ENCODE measurements at places on chromosomes 3 and 15. TPM values are rescaled to one million over a fixed set of nuclear protein-coding genes. Genes with fewer than 3 reads are reported as not detected.

- ATAC-seq: peak; percentile 85
Measured at GRCh38 chr3:118884748-118885206, 149.9 kb downstream of the IGSF11 start.

- no peak for ATAC-seq
Measured at GRCh38 chr3:127121885-127122284, 71.0 kb upstream of the PRR23E start.

GRCh38 chr15:56484287-56484686 lies 19.4 kb upstream of the MNS1 start:
- ATAC-seq: no peak

Gene BCL2A1
- total RNA-seq: not detected

- ATAC-seq: no peak
Measured at GRCh38 chr3:53809764-53810400, 36.3 kb downstream of the CHDH start.

GRCh38 chr15:52406601-52407000 lies 111.0 kb upstream of the MYO5C start:
- ATAC-seq: no peak

DNA sequence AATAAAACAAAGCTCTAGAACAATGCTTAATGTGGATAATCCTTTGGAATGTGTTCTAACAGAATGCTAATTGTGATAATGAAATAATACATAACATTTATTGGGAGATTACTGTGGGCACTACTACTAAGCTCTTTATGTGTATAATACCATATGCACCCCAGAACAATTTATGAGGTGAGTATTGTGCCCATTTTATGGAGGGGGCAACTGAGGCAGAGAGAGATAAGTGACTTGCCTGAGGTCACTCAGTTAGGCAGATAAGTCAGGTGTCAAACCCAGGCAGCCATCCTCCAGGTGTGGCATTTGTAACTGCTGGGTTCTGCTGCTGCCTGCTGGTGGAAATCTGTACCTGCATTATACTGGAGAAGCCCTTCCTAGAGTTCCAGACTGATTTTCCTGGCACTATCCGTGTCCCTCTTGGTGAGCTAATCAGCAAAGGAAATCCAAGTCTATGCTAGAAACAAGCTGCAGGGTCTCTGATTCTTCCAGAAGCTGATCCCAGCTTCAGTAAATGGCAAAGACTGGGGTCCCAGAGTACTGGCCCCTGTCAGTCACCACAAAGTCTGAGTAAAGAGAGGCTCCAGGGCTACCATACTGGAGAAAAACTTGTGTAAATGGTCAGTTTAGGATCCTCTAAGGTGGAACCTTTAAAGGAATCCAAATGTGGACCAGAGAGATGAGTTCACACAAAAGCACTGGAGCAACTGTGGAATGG lies 22.6 kb upstream of the RBP1 start:
- ATAC-seq: peak; percentile 70

- ATAC-seq: no peak
Measured at GRCh38 chr3:47117807-47118364, 46.0 kb downstream of the SETD2 start.

Gene CCR1
- total RNA-seq: 0.52 TPM

Gene CADPS
- total RNA-seq: 0.08 TPM

DNA sequence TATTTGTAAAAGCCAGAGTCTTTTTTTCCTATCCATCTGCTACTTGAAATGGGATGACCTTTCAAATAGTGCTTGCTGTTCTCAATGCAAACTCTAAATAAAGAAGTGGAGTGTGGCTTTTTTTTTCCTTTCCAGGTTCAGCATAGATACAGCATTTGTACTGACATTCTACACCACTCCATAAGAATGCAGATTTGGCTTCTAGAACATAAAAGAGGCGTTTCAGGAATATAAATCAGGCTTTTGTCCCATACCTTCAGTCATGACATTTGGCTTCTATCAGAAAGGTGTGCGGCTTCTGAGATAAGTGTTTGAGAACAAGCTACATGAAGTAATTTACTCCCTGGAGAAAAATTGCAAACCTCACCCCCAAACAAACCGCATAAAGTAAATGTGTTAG lies 553.1 kb downstream of the FHIT start:
- no peak for ATAC-seq

GRCh38 chr3:8629151-8630021 lies 15.2 kb downstream of the SSUH2 start:
- peak; percentile 96 for ATAC-seq

DNA sequence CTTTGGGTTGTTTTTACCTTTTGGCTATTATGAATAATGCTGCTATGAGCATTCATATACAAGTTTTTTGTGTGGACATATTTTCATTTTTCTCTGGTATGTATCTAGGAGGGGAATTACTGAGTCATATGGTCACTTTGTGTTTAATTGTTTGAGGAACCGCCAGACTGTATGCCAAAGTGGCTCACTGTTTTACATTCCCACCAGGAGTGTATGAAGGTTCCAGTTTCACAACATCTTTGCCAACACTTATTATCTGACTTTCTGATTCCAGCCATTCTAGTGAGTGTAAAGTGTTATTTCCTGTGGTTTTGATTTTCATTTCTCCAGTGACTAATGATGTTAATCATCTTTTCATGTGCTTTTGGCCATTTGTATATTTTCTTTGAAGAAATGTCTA lies 51.8 kb downstream of the CMTM7 start:
- no peak for ATAC-seq

DNA sequence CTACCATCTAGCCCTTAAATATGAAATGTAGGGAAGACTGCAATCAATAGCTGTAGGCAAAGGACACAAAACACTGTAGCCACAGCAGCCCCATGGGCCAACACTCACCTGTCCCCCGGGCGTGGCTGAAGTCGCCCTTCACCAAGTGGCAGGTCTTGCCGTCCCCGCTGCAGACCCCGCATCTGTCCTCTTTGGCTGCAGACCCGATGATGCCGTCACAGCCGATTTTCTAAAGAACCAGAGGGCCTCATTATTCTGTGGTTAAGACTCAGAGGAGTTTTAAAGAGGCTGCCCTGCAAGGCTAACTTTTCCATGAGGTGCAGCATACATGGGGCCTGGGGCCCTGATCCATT lies 245.6 kb downstream of the ADAMTS17 start:
- ATAC-seq: no peak

Gene RPP25
- total RNA-seq: 4.0 TPM

DNA sequence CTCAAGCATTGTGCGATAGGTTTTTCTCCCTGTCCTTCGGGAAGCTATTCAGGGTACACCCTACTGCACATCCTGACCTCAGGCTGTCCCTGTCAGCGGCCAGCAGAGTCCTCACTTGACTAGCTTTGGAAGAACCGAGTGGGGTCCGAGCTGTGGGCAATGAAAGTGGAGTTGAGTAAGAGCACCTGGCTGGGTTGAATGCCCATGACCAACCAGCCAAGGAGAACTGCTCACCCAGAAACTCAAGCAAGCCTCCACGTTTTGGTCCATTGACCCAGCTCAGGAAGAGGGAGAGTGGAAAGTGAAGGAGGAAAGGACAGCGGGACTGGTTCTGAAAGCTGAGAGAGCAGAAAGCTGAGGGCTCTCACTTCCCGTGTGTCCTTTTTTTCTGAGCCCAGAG lies 36.0 kb upstream of the HDGFL3 start:
- ATAC-seq: no peak

Gene RCCD1
- 8.8 TPM for total RNA-seq

DNA sequence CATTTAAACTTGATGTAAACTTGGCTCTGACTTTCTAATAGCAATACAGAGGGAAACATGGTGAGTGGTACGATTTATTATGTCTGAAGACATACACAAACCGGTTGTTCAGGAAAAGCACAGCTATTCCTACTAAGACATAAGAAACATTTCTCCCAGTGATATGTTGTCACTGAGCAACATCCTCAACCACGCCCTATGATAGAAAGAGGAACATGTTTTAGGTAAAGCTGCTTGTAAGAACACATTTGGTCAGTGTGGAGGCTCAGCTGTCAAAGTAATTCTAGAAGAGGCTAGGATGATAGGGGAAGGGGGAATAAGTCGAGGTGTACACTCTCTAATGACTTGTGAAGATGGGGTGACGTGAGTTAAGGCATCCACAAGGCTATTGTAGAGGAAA lies 42.7 kb upstream of the B3GNT5 start:
- peak; percentile 88 for ATAC-seq

- ATAC-seq: no peak
Measured at GRCh38 chr15:63722204-63722808, 111.4 kb downstream of the HERC1 start.

- ATAC-seq: no peak
Measured at GRCh38 chr15:65006876-65007275, 17.2 kb upstream of the SPG21 start.

- no peak for ATAC-seq
Measured at GRCh38 chr3:76410762-76411281, 625.5 kb upstream of the ZNF717 start.

DNA sequence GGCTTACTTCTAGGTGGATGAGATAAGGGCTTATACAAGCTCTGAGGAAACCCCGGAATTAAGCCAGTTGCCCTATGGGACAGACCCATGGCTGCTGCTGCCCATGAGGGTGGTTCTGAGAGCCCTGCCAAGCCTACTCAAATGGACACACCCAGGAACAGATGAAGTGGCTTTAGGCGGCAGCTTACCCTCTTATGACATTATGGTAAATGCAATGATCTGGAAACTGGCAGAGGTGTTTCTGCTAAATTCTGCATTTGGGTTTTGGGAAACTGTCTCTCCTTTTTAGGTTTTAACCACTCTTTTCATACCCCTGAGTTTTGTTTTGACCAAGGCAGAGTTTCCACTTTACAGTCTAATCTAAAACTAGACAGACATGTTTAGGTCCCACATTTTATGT lies 9.0 kb upstream of the ZBED2 start:
- peak; percentile 26 for ATAC-seq

Gene SPTBN5
- 2.1 TPM for total RNA-seq

- no peak for ATAC-seq
Measured at GRCh38 chr3:160583451-160583850, 18.1 kb upstream of the KPNA4 start.

DNA sequence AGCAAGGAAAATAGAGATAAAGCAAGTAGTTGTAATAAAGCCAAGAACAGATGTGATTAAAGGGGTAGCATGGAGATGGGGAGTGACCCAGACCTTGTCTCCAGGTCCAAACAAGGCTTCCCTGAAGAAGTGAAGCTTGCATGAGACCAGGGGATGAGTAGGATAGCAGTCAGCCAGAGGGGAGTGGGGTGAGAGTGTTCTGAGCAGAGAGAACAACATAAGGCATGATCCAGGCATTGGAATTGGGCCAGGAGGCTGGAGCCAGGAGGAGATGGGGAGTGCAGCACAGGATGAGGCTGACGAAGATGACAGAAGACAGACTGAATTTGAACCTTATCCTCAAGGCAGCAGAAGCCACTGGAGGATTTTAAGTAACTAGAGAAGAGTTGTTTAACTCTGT lies 7.2 kb downstream of the TMOD2 start:
- no peak for ATAC-seq
